Keratinocyte (primary cell): ENCODE measurements at places on chromosomes 11 and 22. TPM values are rescaled to one million over a fixed set of nuclear protein-coding genes. Genes with fewer than 3 reads are reported as not detected.

The ADAMTS8 gene
- 0.05 TPM in 1 of 3 replicates, not detected in the others for polyA plus RNA-seq

The RFPL3 gene
- polyA plus RNA-seq = not detected in 3 replicates

The MUC6 gene
- polyA plus RNA-seq = not detected in 3 replicates

- no peak for DNase-seq
These were observed 50.7 kb downstream of the RRAS2 start for GRCh38 chr11:14308114-14308896.

DNA sequence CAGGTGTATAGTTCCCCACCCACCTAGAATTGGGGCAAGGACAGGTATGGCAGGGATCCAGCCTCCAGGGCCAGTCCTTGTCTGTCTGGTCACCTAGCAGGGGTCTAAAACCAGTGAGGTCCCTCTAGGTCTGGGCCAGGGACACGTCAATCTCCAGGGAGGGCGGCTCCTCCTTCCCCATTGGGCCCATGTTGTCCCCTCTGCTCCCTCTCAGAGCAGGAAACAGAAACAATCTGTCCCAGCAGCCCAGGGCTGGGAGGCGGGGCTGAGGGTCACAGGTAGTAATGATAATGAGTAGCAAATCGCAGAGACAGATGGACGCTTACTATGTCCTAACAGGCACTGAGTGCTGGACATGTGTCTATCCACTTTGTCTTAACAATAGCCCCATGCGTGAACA is 22.8 kb upstream of the SYT7 start:
- no peak for DNase-seq

DNA sequence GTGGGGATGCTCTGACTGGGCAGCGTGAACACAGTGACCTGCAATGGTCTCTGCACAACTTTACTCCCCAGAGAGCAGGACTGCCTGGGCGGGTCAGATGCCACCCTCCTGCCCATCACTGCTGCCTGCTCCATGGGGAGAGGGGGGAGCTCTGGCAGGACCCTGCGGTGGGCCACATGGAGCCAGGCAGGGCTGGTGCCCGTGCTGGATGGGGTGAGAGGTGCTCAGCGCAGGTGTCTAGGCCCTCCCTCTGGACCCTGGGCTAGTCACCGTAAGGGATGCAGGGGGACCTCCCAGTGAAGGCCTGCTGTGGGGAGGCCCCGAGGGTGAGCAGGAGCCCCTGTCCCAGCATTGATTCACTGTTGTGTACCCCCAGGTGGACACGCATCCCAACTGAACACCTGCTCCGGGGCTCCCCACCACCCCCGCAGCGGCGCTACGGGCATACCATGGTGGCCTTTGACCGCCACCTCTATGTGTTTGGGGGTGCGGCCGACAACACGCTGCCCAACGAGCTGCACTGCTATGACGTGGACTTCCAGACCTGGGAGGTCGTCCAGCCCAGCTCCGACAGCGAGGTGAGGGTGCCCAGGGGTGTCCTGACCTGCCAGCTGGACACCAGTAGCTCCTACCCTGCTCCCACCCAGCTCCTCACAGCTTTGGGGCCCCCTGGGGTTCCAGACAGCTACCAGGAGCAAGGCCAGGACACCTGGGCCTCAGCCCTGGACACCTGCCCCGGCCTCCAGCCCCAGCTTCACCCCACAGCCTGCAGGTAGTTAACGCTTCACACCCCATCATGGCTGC is 9.4 kb downstream of the LZTR1 start:
- DNase-seq = no peak

GRCh38 chr22:29167032-29167911 is 38.4 kb upstream of the EMID1 start:
- no peak for DNase-seq

GRCh38 chr11:12157241-12157661 is 46.9 kb downstream of the MICAL2 start:
- no peak for DNase-seq
